ENCODE measurements at places on chromosomes 7 and 10.

- DNase-seq, result no peak
Observed at GRCh38 chr10:130891066-130891465, 420.5 kb downstream of the TCERG1L start.

- DNase-seq, result no peak
Observed at GRCh38 chr10:67818323-67818722, 19.7 kb downstream of the DNAJC12 start.

- DNase-seq, result no peak
Observed at GRCh38 chr10:132612571-132613504, 75.3 kb downstream of the INPP5A start.

DNA sequence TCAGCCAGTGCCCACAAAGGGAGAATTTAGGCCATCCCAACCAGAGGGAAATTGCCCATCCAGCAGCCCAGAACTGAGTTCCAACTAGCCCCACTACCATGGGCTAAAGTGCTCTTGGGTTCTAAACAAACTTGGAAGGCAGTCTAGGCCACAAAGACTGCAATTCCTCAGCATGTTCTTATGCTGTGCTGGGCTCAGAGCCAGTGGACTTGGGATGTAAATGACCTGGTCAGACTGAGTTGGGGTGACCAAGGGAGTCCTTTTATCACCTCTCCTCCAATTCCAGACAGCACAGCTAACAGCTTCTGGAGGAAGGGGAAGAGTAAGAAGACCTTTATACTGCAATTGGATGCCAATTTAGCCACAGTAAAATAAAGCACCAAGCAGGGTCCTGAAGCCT is 607.2 kb upstream of the KCND2 start:
- no peak for DNase-seq

GRCh38 chr7:98321301-98321700 is 39.8 kb downstream of the BRI3 start:
- no peak for DNase-seq

All from NAMALWA (cell line).